Immature natural killer cell (primary cell): ENCODE measurements at places on chromosomes 1 and 21.

- peaks cover 7% of the 10 kb centered on the region for H3K27me3 ChIP-seq
- H3K27ac ChIP-seq, result peak overlapping the region; percentile 19
- peaks cover 98% of the 10 kb centered on the region for H3K4me1 ChIP-seq
These were observed 174.6 kb downstream of the TRIM33 start for GRCh38 chr1:114336360-114336759.

GRCh38 chr1:37995751-37996345 lies 6.0 kb upstream of the SF3A3 start:
- H3K27ac ChIP-seq, result peak overlapping the region; percentile 66
- H3K27me3 ChIP-seq, result peaks cover 4% of the 10 kb centered on the region
- peak overlapping the region; percentile 70 for H3K4me3 ChIP-seq
- H3K36me3 ChIP-seq, result peaks cover 20% of the 10 kb centered on the region
- peaks cover 47% of the 10 kb centered on the region for H3K4me1 ChIP-seq

GRCh38 chr1:233675446-233675845 lies 61.5 kb downstream of the KCNK1 start:
- H3K36me3 ChIP-seq, result no peaks in the 10 kb centered on the region
- H3K27me3 ChIP-seq, result peaks cover 2% of the 10 kb centered on the region
- no peak overlapping the region for H3K27ac ChIP-seq
- H3K4me1 ChIP-seq, result no peaks in the 10 kb centered on the region
- DNase-seq, result no peak

DNA sequence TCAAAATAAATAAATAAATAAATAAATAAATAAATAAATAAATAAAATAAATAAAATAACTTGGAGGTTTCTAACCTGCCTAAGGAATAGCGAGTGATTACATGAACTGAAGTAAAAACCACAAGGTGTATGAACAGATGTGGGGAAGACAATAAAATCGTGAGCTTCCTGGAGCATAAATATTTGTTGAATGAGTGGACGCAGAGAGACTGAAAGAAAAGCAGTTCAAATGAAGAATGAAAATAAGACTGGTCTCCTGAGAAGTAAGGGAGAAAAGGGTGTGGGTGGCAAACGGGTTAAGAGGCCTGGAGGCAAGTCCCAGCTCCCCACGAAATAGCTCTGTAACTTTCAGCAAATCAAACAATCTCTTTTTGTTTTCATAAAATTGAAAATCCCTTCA lies 33.6 kb downstream of the CHML start:
- H3K36me3 ChIP-seq, result peaks cover 6% of the 10 kb centered on the region
- no peak overlapping the region for H3K27ac ChIP-seq
- H3K4me1 ChIP-seq, result no peaks in the 10 kb centered on the region
- no peak for DNase-seq

DNA sequence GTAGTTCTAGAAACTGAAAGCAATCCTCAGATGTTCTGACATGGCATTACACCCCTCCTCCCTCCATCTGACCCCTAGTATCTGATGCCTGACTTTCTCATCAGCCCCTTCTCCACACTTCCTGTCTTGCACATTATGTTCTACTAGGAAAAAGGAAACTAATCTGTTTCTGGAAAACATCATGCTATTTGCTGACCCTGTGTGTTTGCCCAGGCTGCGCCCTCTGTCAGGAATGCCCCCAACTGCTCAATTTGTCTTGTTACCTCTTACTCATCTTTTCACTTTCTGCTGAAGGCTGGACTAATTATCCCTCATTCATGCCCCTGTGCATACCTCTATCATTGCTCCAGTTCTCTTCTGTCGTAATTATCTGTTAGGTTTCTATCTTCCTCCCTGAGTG lies 37.5 kb upstream of the DAB1 start:
- DNase-seq, result no peak
- H3K4me3 ChIP-seq, result no peak overlapping the region
- no peak overlapping the region for H3K27ac ChIP-seq

DNA sequence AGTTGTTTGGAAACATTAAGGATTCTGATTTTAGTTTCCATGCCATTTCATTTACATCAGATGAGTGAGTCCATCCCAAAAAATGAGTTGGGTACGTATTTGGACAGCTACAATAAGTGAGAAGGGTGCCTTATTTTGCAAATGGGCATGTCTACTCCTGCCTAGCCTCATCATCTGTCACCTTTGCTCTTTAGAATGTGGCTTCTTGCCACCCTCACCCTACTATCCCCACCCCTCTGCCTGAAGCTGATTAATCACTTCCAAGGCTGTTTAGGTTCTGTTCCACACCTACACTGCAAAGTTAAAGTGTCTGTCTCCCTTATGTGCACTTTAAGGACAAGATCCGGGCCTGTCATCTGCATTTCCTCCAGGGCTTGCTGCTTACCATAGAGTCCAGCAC lies 61.2 kb downstream of the ST6GALNAC5 start:
- peaks cover 10% of the 10 kb centered on the region for H3K27me3 ChIP-seq
- no peaks in the 10 kb centered on the region for H3K4me1 ChIP-seq
- no peak for DNase-seq
- no peak overlapping the region for H3K27ac ChIP-seq
- peaks cover 3% of the 10 kb centered on the region for H3K36me3 ChIP-seq

DNA sequence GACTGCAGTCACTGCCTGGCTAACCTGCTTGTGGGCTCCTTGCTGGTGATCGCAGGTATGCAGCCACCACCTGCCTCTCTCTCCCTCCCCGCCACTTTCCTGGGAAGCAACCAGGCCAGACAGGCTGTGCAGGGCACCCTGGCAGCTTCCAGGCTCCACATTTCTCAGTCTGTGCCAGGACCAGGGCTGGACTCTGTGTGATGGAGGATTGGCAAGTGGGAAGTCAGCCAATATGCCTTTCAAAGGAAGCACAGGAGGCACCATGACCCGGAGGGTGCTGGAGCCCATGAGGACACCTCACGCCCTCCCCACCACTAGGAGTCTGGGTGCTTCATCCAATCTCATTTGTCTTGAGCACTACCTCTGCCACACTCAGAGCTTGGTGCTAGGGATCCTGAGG lies 15.8 kb upstream of the DISP3 start:
- no peak overlapping the region for H3K27ac ChIP-seq
- no peak for DNase-seq
- H3K4me3 ChIP-seq, result no peak overlapping the region
- H3K4me1 ChIP-seq, result no peaks in the 10 kb centered on the region
- no peaks in the 10 kb centered on the region for H3K36me3 ChIP-seq

DNA sequence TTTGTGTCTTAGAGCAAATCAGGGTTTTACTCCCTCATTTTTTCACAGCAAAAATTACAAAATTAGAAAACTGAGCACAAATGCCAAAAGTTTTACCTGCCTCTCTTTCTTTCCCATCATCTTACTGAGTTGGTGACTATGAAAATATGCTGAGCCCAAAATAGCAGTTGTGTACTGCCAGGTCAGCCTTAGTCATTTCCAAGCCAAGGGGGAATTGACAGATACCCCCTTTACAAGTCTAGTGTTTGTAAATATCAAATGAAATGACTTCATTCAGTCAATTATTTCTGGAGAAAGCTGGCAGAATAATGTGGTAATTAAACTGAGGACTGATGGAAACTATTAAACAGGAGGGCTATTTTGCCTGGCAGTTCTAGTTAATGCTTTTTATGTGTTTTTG lies 11.4 kb upstream of the GORAB start:
- no peak for DNase-seq
- H3K27ac ChIP-seq, result no peak overlapping the region
- H3K36me3 ChIP-seq, result no peaks in the 10 kb centered on the region

DNA sequence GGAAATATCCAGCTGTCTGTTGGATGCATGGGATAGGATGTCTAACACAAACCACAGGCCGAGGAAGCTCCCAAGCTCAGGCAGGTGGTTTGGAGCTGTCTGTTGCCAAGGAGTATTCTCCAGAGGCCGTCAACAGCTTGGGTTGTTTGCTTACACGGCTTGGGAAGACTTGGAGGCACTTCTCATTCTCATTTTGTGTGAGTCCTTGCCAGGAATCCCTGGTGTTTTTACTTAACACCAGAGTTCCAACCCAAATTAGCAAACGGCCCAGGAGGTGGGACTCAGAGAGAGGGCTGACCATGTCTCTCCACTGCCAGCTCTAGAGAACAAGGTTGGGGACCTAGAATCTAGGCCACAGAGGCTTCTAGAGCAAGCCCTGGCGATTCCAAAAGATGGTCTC lies 72.7 kb upstream of the FAM20B start:
- no peak overlapping the region for H3K4me3 ChIP-seq
- H3K27me3 ChIP-seq, result peaks cover 5% of the 10 kb centered on the region
- H3K4me1 ChIP-seq, result no peaks in the 10 kb centered on the region
- no peak overlapping the region for H3K27ac ChIP-seq

- DNase-seq, result no peak
- H3K4me3 ChIP-seq, result no peak overlapping the region
- no peak overlapping the region for H3K27ac ChIP-seq
- peaks cover 6% of the 10 kb centered on the region for H3K27me3 ChIP-seq
These were observed 339.8 kb downstream of the OMA1 start for GRCh38 chr1:58206749-58207148.

DNA sequence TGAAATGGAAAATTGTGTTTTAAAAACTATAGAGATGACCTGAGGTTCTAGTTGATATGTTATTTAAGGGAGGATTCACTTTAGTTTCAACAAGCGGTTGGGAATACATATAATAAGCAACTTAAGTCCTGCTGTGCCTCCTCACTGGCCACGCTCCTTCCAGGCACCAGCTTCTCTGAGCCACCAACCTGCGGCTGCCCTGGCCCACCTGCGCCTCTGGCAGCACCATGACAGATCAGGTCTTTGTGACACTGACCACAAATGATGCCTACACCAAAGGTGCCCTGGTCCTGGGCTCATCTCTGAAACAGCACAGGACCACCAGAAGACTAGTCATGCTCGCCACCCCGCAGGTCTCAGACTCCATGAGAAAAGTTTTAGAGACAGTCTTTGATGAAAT lies 7.0 kb upstream of the USP24 start:
- H3K27me3 ChIP-seq, result peaks cover 6% of the 10 kb centered on the region
- no peak overlapping the region for H3K4me3 ChIP-seq
- no peak for DNase-seq
- no peaks in the 10 kb centered on the region for H3K36me3 ChIP-seq
- peaks cover 14% of the 10 kb centered on the region for H3K4me1 ChIP-seq

- H3K27me3 ChIP-seq, result peaks cover 4% of the 10 kb centered on the region
- H3K36me3 ChIP-seq, result no peaks in the 10 kb centered on the region
- H3K27ac ChIP-seq, result no peak overlapping the region
- H3K4me1 ChIP-seq, result no peaks in the 10 kb centered on the region
- H3K4me3 ChIP-seq, result no peak overlapping the region
- no peak for DNase-seq
These were observed 198.1 kb downstream of the SLC35F3 start for GRCh38 chr1:234102583-234102982.

DNA sequence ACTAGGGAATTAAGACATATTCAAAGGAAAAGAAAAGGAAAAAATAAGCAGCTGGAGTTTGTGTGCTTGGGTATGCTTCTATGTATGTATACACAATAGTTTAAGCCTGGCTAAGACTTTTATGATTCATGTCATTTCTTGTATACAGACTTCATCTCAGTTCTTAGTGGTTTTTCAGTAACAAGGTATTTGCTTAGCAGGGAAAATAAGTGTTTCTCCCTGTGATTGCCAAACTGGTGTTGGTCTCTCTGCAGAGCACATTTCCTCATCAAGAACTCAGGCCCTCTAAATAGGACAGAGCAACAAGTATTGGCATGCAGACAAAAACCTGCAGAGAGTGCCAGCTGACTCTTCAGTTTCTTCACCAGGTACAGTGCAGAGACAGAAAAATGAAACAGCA lies 484.4 kb upstream of the ZRANB2 start:
- no peaks in the 10 kb centered on the region for H3K4me1 ChIP-seq
- no peak overlapping the region for H3K27ac ChIP-seq
- H3K27me3 ChIP-seq, result no peaks in the 10 kb centered on the region

- H3K27me3 ChIP-seq, result peaks cover 1% of the 10 kb centered on the region
- no peak for DNase-seq
- peaks cover 12% of the 10 kb centered on the region for H3K36me3 ChIP-seq
- no peak overlapping the region for H3K27ac ChIP-seq
- no peaks in the 10 kb centered on the region for H3K4me1 ChIP-seq
These were observed 17.7 kb downstream of the CRYZ start for GRCh38 chr1:74715236-74715502.

DNA sequence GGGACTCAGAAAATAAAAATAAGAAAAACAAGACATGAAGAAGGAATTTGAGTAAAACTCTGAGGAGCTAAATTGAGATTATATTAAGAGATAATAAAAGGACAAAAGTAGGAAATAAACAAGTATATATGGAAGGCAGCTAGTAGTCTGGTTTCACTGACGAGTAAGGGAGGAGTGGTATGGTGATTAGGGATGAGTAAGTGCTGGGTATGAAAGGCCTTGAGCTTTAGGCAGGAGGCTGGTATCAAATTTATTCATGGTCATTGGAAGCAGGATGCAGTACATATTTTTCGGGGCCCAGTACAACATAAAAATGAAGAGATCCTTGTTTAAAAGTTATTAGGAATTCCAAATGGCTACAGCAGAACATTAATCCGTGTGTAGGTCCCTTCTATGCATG lies 789.7 kb upstream of the PRMT6 start:
- no peaks in the 10 kb centered on the region for H3K36me3 ChIP-seq
- no peak overlapping the region for H3K27ac ChIP-seq
- no peaks in the 10 kb centered on the region for H3K4me1 ChIP-seq
- no peak for DNase-seq

- DNase-seq, result no peak
- H3K4me3 ChIP-seq, result no peak overlapping the region
- H3K27me3 ChIP-seq, result no peaks in the 10 kb centered on the region
These were observed 214.7 kb downstream of the ADGRL2 start for GRCh38 chr1:82015444-82015843.

DNA sequence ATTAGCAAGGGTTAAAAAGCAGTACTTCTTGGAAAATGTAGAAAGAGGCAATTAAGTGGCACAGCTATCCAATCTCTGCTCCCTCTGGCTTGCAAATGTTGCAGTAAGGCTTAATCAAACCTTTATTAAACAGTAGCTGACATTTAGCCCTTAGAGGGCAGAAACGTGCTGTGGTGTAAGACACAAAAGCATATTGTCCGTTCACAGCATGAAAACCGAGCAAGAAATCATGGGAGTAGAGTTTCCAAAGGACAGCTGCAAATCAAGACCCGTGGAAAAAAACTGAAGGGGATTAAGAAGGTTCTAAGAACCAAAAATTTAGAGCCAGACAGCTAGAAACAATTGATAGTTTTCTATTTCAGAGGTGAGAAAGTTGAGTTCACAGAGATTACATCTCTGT lies 13.1 kb downstream of the ZP4 start:
- no peak overlapping the region for H3K4me3 ChIP-seq
- no peak overlapping the region for H3K27ac ChIP-seq
- no peak for DNase-seq
- no peaks in the 10 kb centered on the region for H3K36me3 ChIP-seq

GRCh38 chr1:217214551-217214950 lies 416.3 kb downstream of the GPATCH2 start:
- H3K27ac ChIP-seq, result no peak overlapping the region
- peaks cover 1% of the 10 kb centered on the region for H3K27me3 ChIP-seq
- DNase-seq, result no peak
